T follicular helper cell (primary cell): ENCODE measurements at places on chromosomes 6 and 20.

DNA sequence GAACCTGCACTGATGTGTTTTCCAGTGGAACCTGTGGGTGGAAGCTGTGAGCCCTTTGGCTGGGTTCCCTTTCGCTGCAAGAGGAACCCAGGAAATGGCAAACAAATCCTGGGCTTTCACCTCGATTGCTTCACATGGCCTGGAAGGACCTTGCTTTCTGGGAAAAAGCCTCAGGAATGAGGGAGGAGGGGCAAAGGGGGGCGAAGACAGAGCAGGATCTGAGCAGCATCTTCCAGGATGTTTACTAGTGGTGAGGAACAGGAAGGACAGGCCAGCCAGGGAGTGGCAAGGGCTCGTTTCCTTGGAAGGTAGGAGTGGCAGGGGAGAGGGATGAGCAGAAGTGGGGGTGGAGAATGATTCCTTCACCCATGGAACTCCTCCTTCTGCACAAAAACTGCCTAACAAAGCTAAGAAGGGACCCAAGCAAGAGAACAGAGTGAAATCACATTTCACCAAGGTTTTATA, 5.9 kb downstream of the SLC2A10 start:
- DNase-seq, result no peak

- DNase-seq, result no peak
Observed at GRCh38 chr6:3820563-3820962, 28.6 kb upstream of the FAM50B start.

DNA sequence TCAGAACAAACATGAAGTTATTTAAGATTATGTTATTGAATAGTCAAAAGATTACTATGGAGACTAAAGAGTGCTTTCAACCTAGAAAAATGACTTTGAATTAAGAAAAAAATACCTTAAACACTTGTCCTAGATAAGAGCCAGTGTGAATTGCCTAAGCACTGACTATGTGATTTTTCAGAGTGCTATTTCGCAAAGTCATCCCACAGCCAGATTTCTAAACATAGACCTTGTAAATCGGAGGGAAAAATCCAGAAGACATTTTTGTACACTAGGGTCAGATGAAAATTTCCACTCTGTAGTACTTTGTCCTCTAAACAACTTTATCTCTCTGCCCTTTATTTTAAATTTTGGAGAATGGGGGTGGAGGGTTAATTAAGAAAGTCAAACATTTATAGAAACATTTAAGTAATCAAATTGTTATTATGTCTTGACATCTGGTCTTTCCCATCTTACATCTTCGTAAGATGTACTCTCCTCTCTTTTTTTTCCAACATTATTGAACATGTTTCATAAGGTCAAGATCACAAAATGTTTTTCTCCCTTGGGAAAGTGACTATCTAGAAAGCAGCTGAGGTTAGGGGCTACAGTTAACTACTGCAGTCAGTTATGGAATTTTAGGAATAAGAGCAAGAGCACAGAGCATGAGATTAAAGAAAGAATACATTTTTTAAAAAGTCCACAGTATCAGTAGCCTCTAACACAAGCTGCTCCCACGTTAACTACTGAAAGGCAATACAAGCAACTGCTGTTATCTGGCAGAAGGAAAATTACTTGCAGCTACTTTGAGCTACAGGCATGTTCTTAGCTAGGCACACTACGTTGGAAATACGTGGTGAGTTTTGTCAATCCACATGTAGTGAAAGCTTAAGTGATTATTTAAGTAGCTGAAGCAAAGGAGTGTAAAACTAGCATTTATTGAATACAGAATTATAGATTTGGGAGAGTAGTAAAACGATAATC, 648.5 kb downstream of the HTR1B start:
- no peak for DNase-seq

DNA sequence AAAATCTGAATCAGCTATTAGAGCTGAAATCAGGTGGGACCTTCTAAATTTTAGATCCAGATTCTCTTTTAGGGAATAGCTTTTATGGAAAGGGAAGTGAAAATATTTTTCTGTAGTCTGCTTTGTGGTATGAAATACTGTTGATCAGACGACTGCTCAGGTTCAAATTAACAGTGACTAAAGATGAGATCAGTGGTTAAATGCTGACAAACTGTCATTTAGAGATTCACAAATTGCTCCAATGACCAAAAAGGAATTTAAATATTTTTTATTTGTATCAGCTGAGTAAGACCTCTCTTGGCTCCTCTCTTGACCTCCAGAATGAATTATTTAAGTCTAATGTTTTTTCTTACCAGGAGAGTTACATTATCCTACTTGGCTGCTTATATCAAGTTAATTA, 77.3 kb downstream of the KCNQ5 start:
- no peak for DNase-seq

DNA sequence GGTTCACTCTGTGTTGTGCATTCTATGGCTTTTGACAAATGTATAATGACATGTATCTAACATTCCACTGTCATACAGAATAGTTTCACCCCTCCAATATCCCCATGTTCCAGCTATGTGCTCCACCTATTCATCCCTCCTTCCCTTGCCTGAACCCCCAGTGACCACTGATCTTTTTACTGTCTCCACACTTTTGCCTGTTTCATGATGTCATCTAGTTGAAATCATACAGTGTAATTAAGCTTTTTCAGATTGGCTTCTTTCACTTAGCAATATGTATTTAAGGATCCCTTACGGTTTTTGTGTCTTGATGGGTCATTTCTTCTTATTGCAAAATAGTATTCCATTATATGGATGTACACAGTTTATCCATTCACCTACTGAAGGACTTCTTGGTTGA, 39.8 kb downstream of the TGM6 start:
- no peak for DNase-seq

DNA sequence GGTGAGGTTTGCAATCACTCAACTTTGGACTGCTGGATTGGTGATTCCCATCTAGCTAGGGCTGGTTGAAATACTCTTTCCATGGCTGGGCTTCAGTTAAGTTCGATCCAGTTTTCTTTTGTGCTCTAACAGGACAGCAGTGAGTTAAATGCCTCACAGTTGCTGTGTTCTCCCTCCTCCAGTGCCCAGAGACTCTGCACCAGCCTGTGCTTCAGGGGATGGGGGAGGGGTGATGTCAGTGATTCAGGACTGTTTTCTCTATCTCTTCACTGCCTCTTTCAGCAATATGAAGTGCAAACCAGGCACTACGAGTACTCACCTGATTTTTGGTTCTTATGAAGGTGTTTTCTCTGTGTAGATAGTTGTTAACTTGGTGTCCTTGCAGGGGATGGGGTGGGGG, 88.2 kb upstream of the FAM83B start:
- no peak for DNase-seq

DNA sequence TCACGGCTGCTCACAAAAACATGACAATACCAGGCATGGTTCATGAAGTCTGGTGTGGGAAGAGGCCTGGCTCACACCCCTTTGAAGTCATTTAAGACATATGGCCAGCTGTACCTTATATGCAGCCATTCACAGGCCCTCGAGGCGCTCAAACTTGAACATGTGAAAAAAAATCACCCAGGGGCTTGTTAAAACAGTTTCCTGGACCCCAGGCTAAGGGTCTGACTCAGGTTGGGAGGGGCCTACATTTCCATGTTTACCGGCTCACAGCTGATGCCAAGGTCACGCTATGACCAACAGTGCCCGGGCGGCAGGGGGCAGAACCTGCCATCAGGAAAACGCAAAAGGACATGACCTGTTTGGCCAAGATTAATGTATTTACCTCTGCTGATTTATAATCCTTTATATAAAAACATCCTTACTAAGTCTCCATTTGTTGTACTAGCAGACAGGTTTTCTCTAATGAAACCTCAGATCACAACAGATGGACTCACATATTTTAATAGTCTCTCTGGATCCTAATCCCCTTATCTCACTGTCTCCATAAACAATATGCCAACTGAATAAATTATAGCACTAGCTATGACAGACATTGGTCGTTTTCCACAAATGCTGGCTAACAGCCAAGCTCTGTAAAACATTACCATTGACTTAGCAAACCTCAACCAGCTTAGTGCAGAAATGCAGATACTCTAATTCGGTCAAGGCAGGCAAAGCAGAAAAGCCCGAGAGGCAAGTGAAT, 19.9 kb downstream of the EZR start:
- no peak for DNase-seq

- DNase-seq, result no peak
Observed at GRCh38 chr6:16136621-16137450, 8.0 kb downstream of the MYLIP start.

DNA sequence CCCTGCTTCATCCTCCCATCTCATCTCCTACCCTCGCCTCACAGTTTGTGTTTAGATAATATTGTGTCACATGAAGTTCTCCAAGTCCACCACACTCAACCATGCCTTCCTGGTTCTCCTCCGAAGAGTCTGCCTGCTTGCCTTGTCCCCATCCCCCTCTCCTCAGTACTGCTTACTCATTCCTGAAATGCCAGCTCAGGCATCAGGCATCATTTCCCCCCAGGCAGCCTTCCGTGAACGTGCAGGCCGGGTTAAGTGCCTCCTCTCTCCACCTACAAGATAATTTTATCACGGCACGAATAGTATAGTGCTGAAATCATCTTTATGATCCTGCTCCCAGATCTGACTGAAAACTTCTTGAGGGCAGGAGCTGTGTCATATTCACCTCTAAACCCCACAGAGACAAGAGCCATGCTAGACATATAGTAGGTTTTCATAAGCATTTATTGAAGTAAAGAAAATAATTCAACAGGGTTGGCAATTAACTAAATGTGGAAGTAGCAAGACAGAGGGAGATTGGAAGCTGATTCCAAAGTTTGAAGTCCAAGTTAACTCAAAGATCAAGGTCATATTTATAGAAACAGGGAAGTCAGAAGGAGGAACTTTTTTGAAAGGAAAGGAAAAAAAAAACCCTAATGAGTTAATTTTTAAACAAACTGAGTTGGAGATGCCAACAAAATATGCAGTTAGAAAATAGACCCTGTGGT, 48.7 kb upstream of the BMP2 start:
- no peak for DNase-seq

DNA sequence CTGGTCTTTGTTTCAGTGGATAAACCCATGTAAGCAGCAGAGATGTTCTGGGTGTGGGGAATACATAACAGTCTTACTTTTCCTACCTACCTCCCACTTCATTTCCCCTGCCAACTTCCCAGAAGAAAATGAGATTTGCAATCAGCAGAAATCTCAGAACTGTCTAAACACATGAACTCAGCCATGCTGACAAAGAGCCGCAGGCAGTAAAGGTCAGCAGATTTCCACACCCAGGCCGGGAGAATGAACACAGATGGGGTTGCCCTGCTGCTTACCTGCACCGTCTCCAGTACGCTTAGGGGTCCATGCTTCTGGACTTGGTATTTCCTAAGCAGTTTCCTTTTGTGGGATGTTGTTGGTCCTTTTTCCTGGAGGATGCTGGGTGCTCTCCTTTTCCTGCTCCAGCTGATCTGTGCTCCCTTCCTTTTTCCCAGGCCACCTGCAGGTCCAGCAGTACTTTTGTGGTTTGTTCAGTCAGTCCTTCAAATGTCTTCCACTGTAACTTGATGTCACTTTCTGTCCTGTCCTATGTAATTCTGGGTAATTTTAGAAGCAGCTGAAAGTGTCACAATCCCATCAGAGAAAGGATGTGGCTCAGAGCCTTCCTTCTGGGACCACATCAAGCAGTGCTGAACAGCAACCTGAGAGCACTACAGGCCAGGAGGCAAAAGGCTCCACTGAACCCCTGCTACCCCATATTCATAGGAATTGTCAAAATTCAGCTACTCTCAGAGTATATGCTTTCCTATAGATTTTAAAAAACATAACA, 129.0 kb downstream of the CEP57L1 start:
- no peak for DNase-seq

- DNase-seq, result no peak
Observed at GRCh38 chr6:92497281-92497680, 922.1 kb downstream of the EPHA7 start.

- no peak for DNase-seq
Observed at GRCh38 chr6:141359953-141360352, 772.8 kb upstream of the GJE1 start.

DNA sequence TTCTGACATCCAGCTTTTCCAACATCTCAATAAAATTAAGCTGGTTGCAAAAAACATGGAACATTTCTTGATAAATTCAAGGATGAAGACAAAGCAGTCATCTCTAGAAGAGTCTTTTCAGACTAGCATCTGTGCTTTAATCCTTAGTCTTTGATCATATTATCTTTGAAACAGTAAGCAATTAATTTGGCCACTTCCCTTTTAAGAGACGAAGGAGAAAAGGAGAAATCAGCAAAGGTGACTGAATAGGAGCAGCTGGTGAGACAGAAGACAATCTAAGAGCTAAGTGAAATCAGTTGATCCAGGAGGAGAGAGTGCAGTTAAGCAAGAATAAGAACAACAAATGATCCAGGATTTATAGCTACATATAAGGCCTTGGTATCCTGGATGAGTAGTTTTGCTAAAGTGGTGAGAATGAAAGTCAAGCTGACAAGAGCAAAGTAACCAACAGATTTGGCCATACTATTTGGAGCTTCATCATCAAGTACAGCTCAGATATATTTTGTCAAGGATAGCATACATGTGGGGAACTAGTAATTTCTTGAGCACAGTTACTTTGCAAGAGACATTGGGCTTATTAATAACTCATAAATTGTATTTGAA, 215.5 kb downstream of the ADGB start:
- no peak for DNase-seq

DNA sequence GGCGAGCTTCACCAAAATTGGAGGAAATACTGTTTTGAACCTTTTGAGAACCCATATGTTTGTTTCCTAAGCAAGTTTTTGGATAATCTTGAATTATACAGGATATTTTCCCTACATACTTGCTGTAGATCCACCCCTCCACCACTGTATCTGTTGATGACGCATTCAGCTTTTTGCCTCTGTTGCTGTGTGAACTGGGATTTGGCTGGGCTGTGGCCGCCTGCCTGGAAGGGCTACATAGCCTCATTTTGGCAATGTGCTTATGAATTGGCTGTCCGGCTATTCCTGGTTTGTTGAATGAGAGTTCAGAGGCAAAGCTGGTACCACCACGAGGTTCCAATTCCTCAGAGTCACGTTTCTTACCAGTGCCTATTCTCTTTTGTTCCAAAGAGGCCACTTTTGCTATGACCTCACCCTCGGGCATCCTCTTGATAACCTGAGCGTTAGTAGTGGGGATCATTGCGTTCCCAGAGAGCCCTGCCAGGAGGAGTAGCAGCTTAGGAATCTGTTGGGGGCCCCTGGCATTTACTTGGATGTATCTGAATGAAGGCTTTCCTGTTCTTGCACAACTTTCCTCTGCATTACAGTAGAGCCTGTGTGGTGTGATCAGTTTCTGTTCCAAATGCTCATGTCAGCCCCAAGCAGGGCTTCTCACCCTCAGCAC, 6.4 kb downstream of the FAM83D start:
- no peak for DNase-seq

DNA sequence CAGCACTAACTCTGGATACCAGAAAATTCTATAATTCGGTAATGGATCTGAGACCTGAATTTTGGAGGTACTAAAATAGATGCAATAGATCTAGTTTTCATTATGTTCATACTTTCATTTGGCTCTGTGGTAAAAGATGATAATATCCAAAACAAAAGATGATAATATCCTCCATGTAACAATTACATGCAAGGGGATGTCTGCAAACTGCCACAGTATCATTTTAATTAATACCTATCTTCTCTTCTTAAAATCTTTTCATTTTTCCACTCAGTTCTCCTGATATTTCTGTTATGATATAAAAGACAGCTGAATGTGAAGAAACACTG, 15.6 kb downstream of the BTN2A1 start:
- DNase-seq, result no peak

GRCh38 chr6:100420711-100421110, 44.0 kb downstream of the SIM1 start:
- no peak for DNase-seq
